ENCODE measurements at places on chromosomes 2 and 18.
A peak's percentile ranks its signal among the peaks of the same experiment; 100 is the strongest.

DNA sequence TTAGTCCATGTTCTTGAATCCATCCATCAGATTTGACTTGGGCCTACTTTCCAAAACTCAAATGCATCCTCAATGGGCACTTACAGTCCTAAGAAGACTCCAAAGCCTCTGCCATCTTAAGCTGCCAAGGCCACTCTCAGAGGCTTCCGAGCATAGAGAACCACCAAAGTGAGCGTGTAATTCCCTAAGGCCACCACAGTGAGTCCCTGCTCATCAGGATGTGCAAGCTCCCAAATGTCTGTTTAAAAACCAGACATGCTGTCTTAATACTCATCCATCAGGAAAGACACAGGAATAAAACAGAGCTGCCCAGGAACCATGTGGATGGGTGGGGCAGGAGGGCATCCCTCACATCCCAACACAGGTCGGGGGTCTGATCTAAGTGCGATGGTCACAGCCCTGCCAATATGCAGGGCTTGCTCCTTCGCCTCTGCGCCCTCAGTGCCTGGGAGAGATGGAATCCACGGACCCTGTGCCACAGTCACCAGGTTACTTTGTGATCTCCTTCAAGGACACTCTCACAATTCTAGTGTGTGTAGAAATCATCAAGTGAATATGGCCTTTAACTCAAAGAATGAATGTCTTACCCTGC is 80.4 kb downstream of the POLR1A start:
- DNase-seq, result no peak

DNA sequence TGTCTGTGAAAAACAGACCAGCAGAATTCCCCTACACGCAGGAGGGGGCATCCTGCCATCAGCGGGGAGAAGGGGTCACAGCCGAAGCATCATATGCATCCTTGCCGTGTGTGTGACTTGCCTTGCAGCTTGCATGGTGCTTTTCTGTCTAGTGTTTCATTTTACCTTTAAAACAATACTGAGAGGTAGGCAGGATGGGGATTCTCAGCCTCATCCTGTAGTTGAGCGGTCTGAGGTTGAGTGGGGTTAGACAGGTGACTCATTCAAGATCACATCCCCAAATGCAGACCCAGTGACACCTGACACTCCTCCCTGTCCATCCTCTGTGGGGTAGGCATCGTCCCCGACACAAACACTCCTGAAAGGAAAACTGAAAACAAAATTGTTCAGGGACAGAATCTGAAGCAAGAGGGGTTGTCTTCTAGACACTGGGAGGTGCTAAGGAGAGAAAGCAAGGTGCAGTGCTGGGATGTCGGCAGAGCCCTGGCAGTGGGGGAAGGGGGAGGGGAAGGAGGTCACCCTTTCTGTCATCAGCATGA is 7.9 kb downstream of the ARL4C start:
- DNase-seq, result no peak

- DNase-seq, result no peak
These were observed 98.3 kb downstream of the GATA6 start for GRCh38 chr18:22267697-22268096.

GRCh38 chr18:48778344-48779011 is 172.3 kb downstream of the SMAD7 start:
- no peak for DNase-seq

- no peak for DNase-seq
These were observed at the start of gene CAPN13 for GRCh38 chr2:30807249-30807648. Gene CAPN13, minus strand, starts transcription at chr2:30807446. Its CDS starts 20,121 bp downstream, at chr2:30787325.

GRCh38 chr2:160454070-160454797 is 39.4 kb downstream of the RBMS1 start:
- no peak for DNase-seq

DNA sequence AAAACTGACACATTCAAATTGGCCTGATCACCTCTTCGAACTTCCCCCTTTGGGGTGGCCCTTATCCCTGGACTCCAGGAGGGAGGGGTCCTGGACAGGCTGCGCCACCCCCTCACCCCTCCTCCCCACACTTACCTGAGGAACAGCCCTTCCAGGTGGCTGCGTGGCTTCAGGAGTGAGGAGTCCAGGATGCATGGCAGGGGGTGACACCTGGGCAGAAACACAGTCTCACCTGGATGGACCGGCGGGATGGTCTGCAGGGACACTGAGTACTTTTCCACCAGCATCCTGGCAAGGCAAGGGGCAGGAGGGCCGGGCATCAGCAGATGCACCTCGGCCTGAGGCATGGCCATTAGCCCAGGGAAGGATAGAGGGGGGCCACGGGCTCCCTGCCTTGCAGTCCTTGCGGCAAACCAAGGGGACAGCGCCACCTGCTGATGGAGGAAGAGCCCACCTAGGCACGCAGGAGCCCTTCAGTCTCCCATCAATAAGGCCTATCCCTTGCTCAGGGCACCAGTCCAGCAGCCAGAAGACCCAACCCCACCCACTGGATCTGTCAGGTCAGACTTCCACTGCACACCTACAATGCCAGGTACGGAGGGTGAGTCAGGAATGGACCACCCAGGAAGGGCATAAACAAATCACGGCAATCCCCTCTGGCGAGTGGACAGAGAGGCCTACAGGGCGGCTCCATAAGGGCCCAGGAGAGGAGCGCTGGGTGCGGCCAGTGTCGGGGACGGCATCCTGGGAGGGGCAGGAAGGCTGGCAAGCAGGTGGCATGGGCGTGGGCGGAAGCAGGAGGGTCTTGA is 26.0 kb downstream of the FAM178B start:
- peak; percentile 66 for DNase-seq

- no peak for DNase-seq
These were observed 100.9 kb downstream of the TSN start for GRCh38 chr2:121856360-121856759.

GRCh38 chr2:47905386-47906156 is 727 bp downstream of the FBXO11 start:
- peak; percentile 65 for DNase-seq

- no peak for DNase-seq
These were observed 43.7 kb upstream of the CHRNA1 start for GRCh38 chr2:174807931-174808330.

- DNase-seq, result peak; percentile 97
These were observed 139.9 kb upstream of the ZEB2 start for GRCh38 chr2:144659731-144660275.

DNA sequence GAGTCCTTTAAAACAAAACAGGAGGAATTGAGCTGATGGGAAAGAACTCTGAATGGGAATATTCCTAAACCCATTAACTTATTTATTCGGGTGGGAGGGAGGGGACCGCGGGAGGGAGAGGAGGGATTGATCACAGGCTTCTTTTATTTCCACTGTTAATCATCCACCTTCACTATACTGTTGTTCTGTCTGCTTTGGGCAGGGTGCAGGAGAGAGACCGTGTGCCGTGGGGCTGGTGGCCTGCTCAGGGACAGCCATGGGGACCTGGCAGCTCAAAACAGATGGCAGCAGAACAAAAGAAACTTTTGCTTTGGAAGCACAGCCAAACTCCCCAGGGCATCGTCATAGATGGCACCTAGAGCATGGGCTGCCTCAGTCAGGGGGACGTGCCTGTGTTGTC is 195.3 kb downstream of the MGAT5 start:
- DNase-seq, result no peak

DNA sequence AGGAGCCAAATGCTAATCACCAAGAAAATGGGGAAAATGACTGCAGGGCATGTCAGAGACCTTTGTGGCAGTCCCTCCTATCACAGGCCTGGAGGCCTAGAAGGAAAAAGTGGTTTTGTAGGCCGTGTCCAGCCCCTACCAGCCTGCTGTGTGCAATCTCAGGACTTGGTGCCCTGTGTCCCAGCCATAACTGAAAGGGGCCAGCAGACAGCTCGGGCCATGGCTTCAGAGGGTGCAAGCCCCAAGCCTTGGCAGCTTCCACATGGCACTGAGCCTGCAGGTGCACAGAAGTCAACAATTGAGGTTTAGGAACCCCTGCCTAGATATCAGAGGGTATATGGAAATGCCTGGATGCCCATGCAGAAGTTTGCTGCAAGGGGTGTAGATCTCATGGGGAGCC is 391.2 kb upstream of the FSIP2 start:
- DNase-seq, result no peak

DNA sequence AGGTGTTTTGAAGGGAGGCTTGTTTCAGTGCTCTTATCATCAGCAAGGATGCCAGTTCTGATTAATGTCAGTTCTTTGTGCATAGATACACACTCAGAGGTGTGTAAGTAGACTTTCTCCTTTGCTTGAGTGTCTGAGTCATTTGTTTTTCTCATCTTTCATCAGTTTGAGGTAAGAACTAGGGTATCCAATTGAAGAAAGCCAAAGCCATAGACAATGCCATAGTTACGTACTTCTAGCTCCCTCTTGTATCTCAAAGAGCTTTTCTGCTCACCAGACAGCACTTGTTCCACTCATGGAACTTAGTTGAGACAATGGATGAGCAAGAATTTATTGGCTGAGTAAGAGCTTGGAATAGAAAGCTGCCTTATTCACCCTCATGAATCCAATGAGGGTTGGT is 520.1 kb downstream of the PIK3C3 start:
- no peak for DNase-seq

- DNase-seq, result no peak
These were observed 89.0 kb upstream of the RAB12 start for GRCh38 chr18:8520266-8520665.

DNA sequence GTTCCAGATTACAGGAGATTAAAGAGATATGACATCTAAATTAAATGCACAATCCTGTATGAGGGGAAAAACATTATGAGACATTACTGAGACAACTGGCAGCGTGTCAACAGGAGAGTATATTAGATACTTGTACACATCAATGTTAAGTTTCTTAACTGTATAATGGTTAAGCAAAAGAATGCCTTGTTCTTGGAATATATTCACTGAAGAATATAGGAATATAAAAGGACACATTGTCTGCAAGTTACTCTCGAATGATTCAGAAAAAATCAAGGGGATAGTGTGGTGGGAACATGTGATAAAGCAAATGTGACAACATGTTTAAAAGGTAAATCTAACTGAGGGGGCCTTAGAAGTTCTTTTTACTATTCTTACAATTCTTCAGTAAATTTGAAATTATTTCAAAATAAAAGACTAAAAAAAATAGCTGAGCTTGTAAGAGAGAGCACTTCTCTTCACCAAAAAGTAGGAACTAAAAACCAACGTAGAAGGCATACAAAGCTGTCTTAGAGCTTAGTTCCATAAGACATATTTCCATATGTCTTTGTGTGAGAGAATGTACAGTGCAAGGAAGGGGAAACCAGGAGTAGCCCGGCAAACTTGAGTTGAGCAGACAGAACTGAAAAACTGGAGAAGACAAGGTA is 7.5 kb downstream of the WDPCP start:
- no peak for DNase-seq

DNA sequence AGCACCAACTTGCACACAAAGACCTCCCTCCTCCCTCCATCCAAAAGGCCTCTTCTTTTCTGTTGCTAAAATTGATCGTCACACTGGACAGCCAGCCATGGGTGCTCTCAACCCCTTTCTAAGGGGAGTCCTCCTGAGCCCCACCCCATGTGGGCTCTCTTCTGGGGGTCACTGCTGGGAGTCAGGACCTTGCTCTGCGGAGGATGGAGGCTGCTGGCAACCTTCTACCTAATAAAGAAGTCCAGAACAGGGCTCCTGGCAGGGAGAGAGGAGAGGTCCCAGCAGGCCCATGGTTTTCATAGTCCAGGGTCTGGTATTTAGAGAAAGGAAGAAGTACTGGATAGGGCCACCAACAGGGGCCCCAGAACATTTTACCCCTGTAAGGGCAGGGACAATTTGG is 67.6 kb upstream of the OTOS start:
- DNase-seq, result no peak

DNA sequence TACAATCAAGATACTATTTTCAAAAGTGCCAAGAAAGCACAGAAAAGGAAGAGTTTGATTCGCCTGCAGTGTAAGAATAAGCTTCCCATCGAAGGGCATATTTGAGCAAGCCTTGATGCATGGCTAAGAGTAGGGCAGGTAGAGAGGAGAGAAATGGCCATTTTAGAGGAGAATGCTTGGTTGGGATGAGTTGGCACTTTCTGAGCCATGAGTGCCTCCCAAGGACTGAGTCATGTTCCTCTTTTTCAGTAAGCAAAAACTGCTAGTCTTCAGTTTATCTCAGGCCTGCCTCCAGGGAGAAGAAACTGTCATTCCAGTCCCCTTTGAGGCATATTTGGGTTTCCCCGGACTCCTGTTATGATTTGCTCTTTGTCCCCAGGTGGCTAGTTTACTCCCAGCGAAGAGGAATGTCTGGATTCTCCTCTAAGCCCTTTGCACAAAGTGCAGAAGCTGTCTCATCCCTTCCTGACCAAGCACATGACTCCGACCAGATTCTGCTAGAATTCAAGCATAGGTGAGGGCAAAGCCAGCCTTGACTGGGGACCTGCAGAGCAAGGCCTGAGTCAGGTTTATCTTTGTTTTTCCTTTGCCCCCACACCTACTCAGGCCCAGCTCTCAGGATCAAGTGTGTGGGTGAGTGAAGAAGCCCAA is 115.2 kb downstream of the TTC32 start:
- DNase-seq, result peak; percentile 73

- no peak for DNase-seq
These were observed 209.9 kb upstream of the TRIB2 start for GRCh38 chr2:12506846-12507245.

DNA sequence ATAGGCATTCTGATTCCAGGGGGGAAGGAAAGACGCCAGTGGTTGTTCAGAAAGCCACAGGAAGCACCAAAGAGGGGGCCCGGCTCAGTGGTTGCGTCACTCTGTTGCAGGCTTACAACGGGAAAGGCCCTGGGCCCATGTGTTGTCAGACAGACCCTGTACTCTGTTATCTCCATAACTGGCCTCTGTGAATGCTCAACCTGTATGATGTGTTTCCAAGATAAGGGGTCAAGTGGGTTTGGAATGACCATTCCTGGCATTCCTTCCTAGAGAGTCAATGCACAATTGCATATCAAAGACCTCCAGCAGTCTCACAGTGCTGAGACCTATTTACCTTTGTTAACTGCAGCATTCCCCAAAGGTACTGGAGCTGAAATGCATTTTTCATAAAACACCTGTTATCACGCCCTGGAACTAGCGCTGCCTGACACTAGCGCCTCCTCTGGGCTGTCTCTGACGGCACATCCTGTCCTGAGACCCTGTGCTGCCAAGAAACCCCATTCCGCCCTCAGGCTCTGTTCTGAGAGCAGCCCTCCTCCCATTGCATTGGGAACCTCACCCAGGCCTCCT is 13.2 kb upstream of the LRRFIP1 start:
- no peak for DNase-seq

DNA sequence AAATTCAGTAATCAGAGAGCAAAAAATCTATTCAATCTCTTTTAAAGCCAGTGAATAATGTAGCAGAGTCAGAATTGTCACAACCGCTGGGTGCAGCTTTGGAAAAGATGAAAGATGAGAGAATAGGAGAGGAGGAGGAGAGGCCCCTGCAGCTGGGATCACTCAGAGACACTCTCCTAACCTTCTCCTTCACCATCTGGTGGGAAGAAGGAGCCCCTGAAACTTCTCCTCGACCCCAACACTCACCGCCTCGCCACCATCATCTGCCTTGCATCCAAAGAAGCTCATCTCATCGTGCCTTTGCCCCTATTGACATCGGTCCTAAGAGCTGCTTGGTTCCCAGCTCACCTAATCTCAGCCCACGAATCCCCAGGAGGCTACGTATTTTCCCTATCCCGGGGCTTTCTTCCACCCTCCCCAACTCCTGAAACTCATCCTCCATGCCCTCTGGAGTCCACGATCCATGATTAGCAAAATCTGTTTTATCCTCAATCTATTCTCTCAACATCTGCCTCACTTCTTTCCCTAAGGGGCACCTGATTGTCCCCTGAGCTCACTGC is 58.5 kb downstream of the PKDCC start:
- no peak for DNase-seq

- no peak for DNase-seq
These were observed 45.1 kb downstream of the HS6ST1 start for GRCh38 chr2:128273469-128274081.
